ENCODE measurements at places on chromosomes 6 and 20.

DNA sequence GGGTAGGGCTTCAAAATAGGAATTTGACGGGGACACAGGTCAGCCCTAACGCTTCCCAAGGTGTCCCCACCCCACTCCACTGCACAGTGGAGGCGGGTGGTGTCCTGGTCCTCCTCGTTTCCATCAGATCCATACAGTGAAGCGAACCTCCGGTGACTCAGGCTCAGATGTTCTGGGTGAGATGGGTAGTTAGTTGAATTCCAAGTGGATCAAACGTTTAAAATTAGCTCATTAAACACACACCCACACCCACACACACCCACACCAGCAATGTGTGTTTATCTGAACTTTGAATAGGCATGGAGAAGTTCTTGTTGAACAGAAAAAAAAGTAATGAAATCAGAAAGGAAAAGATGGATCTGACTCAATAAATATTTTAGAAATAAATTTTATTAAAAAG is 58.9 kb downstream of the CDH4 start:
- no peak for DNase-seq

DNA sequence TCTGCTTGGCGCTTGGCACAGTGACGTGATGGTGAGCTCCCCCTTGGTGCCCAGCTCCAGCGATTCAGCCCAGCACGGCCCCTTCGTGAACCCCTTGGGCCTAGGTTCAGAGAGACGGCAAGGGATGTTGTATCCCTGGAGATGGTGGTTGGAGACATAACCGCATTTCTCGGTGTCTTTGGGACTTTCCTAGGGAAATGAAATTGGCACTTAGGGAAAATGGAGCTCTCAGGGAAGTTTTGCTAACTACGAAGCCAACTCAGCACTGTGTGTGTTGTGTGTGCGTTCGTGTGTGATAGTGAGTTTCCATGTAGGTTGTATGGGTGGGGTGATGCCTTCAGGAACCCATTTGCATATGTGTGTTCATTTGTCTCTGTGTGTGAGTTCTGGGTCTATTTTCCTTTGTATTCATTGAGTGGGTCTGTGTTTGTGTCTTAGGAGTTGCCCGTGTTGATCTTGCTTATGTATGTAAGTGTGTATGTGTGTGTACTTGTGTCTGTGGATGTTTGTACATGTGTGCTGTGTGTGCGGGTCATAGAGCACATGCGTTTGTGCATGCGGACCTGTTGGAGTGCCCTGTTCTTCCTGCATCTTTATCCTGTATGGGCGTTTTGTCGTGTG is 46.4 kb downstream of the HNF4A start:
- no peak for DNase-seq

GRCh38 chr6:163589387-163589786 is 174.9 kb downstream of the QKI start:
- no peak for DNase-seq

GRCh38 chr20:1566701-1567100 is 9.2 kb upstream of the SIRPD start:
- no peak for DNase-seq

- no peak for DNase-seq
Observed at GRCh38 chr6:166375013-166375412, 7.7 kb downstream of the MPC1 start.

- no peak for DNase-seq
Observed at GRCh38 chr20:41141153-41141815, 3.9 kb downstream of the PLCG1 start.

DNA sequence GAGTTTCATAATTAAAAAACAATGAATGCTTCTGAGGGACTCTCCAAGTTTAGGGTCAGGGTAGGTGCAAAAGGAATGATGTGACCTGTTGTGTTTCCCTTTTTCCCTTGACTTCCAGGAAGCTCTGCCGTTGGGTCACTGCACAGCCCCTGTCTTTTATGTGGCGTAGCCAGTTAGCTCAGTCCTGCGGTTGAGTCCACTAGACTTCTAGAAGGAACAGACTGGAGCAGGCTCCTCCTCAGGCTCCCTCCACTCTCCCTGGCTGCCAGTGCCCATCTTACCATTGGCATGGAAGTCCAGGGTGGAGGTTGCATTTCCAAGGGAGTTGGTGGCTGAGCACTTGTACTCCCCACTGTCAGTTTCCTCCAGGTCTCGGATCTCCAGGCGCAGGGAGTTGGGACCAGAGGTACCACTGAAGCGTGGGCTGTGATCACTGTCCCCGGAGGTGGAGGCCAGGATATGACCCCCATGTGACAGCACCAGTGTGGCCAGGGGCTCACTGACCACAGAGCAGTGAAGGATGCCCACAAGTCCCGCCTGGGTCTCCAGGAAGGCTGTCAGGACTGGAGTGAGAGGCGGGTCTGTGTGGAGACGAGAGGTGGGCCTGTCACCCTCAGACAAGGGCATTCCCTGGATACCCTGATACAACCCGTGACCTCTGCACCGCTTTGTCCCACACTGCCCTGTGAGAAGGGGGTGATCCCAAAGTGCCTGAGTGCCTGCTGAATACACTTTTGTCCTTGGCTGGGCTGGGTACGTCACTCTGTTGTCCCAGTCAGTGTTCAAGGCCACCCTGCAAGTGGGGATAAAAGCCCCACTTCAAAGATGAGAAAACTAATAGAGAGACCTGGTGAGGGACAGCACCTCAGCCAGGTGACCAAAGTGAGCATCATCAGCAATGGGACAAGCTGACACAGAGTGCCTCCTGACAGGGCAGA is 11.1 kb downstream of the SIGLEC1 start:
- DNase-seq, result no peak

GRCh38 chr6:161107779-161108730 is 116.5 kb downstream of the MAP3K4 start:
- no peak for DNase-seq

DNA sequence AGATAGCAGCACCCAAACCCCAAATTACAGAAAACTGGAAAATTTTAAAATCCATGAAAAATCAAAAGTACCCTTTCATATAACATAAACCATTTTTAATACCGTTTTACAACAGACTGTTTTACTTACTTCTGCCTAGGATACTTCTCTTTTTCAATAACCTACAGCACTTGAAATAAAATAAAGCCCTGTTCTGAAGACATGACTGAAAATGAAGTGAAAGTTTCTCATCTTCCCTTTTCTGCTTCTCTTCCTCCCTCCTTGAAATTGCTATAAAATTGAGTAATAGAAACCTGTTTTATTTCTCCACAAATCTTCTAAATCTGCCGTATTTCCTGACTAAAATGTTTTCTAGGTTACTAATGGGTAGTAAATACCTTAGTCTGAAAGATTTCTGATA is 20.3 kb downstream of the MMS22L start:
- no peak for DNase-seq

Data from iPS DF 6.9 (cell line).